ENCODE measurements at places on chromosomes 1 and 21. TPM values are rescaled to one million over a fixed set of nuclear protein-coding genes. Genes with fewer than 3 reads are reported as not detected.

The ELAVL4 gene
- total RNA-seq = not detected

The STIL gene
- 22.2 TPM for total RNA-seq

The SPRR2D gene
- not detected for total RNA-seq

The S100A7A gene
- not detected for total RNA-seq

The RNU1-3 gene
- total RNA-seq = under 0.01 TPM

The RNASEL gene
- 4.1 TPM for total RNA-seq

The GNAT2 gene
- total RNA-seq = 0.16 TPM

The DNASE2B gene
- not detected for total RNA-seq

The KRTAP11-1 gene
- not detected for total RNA-seq

The GRIK3 gene
- not detected for total RNA-seq

The DMBX1 gene
- total RNA-seq = not detected

The BTBD19 gene
- 3.4 TPM for total RNA-seq

The C1orf232 gene
- not detected for total RNA-seq

The OR2T27 gene
- not detected for total RNA-seq

The USF1 gene
- total RNA-seq = 41.6 TPM

The RBP7 gene
- total RNA-seq = 5.4 TPM

The CSF1 gene
- total RNA-seq = 22.7 TPM

The OR2T2 gene
- not detected for total RNA-seq

The PLEKHN1 gene
- 5.5 TPM for total RNA-seq

The TNNT2 gene
- 2.3 TPM for total RNA-seq

The USH2A gene
- under 0.01 TPM for total RNA-seq
